Suppressor macrophage treated with lipopolysaccharide for 1 hour (primary cell): ENCODE measurements at places on chromosomes 6 and 20.

GRCh38 chr6:19976411-19977129 lies 139.4 kb downstream of the ID4 start:
- DNase-seq = no peak

- DNase-seq = no peak
Observed at GRCh38 chr6:125175466-125176048, 22.0 kb downstream of the TPD52L1 start.

- DNase-seq = peak; percentile 72
Observed at GRCh38 chr6:169723200-169723909, 945 bp downstream of the PHF10 start.

- DNase-seq = peak; percentile 7
Observed at GRCh38 chr6:111944541-111944940, 71.3 kb upstream of the FYN start.

DNA sequence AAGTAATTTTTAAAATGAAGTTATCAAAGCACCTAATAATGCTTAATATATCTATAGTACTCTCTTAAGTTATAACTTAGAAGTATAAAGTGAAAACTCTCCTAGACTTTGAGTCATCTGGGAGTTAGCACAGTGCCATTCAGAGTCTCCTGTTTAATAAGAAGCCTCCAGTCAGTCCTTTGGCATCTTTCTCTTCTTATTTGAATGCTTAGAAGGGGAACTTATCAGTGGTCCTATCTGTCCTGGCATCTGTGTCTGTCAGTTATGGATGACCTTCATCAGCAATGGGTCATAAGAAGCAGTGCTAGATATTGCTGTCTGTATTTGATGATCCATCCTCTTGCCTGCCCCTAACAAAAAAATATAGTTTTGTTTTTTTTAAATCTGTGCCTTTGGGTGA lies 15.2 kb downstream of the TMEM200A start:
- no peak for DNase-seq

GRCh38 chr6:37653933-37654565 lies 43.6 kb downstream of the MDGA1 start:
- peak; percentile 88 for DNase-seq

GRCh38 chr6:168380956-168381605 lies 59.9 kb upstream of the SMOC2 start:
- no peak for DNase-seq

- DNase-seq = no peak
Observed at GRCh38 chr20:51549474-51549873, 7.0 kb upstream of the NFATC2 start.

DNA sequence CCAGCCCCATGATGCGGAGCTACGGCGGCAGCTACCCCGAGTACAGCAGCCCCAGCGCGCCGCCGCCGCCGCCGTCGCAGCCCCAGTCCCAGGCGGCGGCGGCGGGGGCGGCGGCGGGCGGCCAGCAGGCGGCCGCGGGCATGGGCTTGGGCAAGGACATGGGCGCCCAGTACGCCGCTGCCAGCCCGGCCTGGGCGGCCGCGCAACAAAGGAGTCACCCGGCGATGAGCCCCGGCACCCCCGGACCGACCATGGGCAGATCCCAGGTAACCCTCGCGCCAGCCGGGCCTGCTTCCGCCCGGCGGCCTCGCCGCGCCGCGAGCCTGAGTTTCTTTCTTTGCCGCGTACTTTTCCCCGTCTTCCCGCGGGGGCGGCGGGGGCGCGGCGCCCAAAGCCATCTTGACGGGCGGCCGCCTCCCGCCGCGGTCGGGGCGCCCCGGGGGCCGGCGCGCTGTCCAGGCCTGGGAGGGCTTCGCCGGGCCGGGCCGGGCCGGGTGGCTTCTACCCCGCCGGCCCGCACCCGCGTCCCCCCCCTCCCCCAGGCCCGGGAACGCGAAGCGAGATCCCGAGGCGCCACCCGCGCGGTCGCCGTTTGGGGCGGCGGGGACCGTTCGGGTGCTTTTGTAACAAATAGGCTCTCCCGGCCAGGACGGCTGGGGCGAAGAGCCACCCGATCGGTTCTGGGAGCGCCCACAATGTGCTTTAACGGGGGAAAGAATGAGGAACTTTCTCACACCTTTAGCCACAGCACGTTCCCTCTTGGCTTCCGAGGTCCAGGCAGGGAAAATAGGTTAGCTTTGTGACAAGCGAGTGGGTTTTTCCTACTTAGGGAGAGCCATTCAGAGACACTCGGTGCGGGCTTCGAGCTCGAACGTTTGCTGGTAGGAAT lies 2.3 kb downstream of the ARID1B start:
- peak; percentile 84 for DNase-seq

DNA sequence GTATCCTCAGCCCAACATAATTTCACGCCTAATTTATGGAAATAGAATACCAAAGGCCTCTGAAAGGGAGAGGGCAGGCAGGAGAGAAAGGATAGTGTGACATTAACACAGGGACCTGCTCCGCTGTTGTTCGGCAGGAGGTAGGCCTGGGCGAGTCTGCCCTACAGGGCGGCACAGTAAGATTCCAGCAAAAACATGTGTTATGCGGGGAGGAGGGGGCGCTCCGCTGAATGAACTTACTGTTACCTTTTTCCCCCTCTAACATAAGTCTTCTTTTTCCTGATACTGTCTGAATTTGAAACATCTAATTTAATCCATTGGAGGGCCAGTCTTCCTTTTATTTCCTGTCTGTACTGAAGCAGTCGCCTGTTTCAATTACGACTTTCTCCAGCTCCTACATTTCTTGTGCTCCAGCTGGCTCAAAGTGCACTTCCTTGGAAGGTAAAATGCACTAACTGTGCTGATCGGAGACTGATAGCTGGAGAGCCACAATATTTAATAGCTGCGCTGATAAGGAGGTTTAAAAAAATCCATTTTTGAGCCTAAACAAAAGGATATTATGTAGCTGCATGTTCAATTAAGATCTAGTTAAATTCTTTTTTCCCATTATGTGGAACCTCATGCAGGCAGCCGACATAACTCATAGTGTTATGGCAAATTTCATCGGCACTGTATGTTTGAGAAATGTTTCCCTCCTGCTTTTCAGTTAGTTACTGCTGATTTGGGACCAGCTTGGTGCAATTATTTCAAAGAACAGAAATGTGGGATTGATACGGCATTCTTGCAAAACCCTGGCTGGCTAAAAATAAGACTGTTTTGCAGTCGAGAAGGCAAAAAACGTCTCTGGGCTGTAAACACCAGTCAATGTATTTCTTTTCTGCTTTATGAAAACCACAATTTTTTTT lies 193.0 kb downstream of the FOXC1 start:
- no peak for DNase-seq

- DNase-seq = peak; percentile 59
Observed at GRCh38 chr20:4069751-4070150, 54.4 kb upstream of the RNF24 start.

- DNase-seq = no peak
Observed at GRCh38 chr20:5489601-5490000, 172.8 kb upstream of the PROKR2 start.
